HT1080 (cell line): ENCODE measurements at places on chromosomes 2 and 18. TPM values are rescaled to one million over a fixed set of nuclear protein-coding genes. Genes with fewer than 3 reads are reported as not detected.

DNA sequence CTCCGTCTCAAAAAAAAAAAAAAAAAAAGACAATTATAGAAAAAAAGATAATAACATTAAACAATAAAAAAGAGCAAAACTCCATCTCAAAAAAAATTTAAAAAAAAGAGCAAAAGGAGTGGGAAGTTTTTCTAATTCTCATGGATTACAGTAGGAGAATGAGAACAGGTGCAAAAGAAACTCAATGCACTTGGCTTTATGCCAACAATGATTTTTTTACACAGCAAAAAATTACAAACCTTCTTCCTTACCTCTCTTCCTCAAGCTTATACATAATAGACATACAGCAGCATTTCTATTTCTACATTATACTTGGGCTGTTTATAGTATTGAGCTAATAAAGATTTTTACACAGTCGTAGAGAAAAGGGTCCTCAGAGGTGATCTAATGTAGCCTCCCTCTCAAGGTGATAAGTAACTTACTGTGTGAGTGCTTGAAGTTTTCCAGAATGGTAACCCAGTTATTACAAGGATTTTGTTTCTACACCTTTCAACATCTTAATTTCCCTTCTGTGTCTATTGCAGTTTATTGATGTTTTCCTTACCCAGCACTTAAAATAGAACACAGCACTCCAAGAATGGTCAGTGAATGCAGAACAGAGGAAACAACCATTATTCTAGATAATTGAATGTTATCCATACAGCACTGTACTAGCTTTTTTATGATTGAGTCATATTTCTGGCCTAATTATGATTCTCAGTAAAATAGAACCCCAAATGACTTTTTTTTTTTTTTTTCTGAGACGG lies 34.9 kb upstream of the RNF138 start:
- no peak for DNase-seq

CIDEA gene
- not detected in 2 replicates for total RNA-seq

BOLL gene
- total RNA-seq, result not detected in 2 replicates

GRCh38 chr2:208607694-208608093 lies 201.1 kb downstream of the PTH2R start:
- no peak for DNase-seq

CHRND gene
- not detected in 2 replicates for total RNA-seq

DNA sequence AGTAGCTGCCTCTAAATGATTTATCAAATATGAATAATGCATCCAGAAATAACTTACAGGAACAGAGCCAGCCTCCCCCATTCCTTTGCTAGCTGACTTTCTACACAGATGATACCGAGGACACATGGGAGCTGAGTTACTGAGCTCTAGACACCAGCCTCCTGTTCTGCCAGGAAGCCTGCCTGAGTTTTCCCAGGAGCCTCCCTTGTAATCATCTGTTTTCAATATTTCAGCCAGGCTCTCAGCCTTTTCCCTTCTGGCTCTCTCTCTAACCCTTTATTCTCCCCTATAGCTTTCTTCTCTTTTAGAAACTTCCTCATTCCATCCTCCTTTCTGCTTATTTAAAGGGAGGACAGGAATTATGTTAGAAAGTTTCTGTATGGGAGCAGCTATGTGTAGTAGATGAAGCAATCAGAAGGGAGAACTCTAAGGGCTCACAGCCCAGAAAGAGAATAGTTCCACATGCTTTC lies 911.6 kb downstream of the TDRD15 start:
- DNase-seq, result no peak

GRCh38 chr2:128444816-128445522 lies 126.3 kb upstream of the HS6ST1 start:
- DNase-seq, result no peak

DNA sequence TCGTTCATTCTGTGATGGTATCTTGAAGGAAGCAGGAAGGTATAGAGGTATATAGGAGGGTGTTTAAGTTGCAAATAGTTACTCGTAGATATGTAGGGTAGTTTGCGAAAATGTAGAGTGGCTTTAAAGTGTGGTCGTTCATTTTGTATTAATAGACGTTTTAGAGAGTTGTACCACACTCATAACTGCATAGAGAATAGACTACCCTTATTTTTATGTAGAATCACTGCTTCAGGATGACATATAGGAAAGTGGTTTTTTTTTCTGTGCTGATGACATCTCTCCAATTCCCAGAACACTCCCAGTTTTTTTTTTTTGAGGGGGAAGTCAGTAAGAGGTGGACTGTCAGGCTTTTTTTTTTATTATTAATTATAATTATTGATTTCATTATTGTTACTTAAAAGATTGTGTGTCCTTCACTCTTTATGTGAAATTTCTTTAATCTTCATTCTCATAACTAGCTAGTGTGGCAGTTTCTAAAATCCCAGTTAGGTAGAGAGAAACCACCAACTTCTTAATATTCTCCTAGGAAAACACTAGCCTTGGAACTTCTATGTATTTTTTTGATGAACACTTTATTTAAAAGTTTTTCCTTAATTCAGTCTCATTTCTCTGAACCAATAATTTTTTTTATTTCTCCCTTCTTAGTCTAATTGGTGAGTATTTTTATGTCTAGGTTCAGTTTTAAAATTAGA lies 1.5 kb downstream of the ACTR3 start:
- no peak for DNase-seq

- DNase-seq, result no peak
These were observed 46.3 kb downstream of the RAD51AP2 start for GRCh38 chr2:17471979-17472378.

- DNase-seq, result no peak
These were observed 229.2 kb downstream of the SEPTIN10 start for GRCh38 chr2:109384308-109385271.

DNA sequence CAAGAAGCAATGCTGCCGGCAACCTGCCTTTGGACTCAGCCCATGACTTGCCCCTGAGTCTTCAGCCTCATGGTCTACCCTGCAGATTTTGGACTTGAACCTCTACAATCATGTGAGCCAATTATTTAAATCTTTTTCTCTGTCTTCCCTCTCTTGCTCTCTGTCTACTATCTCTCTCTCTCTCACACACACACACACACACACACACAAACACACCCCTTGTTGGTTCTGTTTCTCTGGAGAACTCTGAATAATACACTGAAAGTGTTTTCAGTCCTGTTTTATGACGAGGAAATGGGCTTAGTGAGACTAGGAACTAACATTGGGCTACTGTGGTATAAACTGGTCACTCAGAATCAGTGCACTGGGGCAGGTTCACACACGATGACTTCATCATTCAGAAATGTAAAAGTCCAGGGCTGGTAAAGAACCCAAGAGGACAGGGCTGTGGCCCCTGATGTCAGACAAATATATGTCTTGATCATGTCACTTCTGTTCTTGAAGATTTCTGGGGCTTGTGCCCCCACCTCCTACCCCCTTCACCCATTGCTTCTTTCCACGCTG lies 266.1 kb upstream of the SIX2 start:
- peak; percentile 78 for DNase-seq

GRCh38 chr2:70356941-70357683 lies 55.2 kb upstream of the FAM136A start:
- DNase-seq, result no peak

DNA sequence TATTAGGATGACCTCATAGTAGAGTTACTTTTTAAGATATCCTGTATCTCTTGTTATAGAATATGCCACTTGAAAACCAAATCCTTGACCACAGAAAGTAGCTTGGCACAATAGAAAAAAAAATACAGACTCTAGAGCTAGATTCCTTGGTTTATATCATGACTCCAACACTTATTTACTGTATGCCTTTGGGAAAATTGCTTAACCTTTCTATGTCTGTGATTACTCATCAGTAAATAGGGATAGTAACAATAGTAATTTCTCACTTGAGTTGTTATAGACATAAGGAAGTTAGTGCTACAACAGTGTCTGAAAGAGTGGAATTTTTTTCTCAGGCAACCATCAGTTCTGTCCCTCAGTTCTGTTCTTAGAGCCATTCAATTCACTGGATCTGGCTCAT lies 193.8 kb downstream of the GULP1 start:
- DNase-seq, result no peak

DNA sequence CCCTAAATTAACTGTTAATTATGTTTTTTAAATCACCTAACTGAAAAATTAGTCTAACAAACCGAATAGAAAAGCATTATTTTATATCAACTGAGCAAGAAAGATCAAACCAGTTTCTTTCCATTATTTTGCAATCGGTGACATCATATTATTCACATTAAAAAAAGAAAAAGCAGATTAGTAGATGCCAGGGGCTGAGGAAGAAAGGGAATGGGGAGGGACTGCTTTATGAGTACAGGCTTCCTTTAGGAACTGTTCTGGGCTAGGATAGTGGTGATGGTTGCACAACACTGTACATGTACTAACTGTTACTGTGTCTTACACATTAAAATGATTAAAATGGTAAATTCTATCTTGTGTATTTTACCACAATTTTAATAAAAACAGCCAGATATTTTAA lies 59.3 kb downstream of the COBLL1 start:
- DNase-seq, result no peak

CCDC141 gene
- not detected in 2 replicates for total RNA-seq

FSHR gene
- not detected in 2 replicates for total RNA-seq

DNA sequence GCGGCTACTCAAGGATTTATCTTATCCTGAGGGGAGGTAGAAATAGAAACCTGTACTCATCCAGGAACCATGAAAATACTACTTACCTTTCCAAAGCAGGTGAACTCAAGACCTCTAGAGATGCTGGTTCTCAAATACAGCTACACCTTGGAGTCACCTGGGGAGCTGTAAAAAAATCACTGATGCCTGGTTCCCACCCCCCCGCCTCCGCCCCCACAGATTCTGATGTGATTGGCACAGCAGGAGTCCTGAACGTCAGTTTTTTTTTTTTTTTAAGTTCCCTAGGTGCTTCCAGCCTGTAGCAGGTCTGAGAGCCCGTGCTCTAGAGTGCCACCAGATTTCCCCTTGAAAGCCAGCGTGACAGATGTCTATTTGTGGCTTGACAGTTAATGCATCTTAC lies 113.6 kb downstream of the MRO start:
- DNase-seq, result no peak

CFC1 gene
- total RNA-seq, result not detected in 2 replicates

- no peak for DNase-seq
These were observed 146.6 kb downstream of the VAPA start for GRCh38 chr18:10060469-10060782.

SMAD7 gene
- 17.8 and 19.6 TPM in 2 replicates for total RNA-seq

GRCh38 chr2:79369127-79369526 lies 143.7 kb upstream of the CTNNA2 start:
- DNase-seq, result no peak

GRCh38 chr2:32553829-32554432 lies 73.9 kb upstream of the TTC27 start:
- DNase-seq, result peak; percentile 14

NEB gene
- total RNA-seq, result 0.02 and 0.23 TPM in 2 replicates

DNA sequence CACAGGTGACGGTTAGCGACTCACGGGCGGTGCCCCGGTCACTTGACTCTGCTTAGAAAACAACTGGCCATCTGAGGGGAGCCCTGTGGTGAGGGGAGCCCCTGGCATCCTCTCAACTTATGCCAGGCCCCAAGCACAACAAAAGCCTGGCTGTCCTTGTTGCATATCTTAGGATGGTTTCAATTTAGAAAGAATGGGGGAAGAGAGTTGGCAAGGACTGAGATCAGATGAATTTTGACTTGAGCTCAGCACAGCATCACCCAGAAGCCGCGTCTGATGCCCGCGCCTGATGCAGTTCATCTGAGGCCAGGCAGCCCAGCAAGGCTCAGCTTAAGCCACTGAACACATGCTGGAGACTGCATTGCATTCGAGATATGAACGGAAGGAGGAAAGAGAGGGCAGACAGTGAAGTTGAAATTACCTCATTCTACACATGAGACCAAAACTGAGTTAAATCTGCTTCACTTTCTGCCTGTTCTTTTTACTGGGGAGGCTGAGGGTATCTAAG lies 36.8 kb downstream of the MYT1L start:
- no peak for DNase-seq

GPR155 gene
- 0.90 and 3.5 TPM in 2 replicates for total RNA-seq

DNA sequence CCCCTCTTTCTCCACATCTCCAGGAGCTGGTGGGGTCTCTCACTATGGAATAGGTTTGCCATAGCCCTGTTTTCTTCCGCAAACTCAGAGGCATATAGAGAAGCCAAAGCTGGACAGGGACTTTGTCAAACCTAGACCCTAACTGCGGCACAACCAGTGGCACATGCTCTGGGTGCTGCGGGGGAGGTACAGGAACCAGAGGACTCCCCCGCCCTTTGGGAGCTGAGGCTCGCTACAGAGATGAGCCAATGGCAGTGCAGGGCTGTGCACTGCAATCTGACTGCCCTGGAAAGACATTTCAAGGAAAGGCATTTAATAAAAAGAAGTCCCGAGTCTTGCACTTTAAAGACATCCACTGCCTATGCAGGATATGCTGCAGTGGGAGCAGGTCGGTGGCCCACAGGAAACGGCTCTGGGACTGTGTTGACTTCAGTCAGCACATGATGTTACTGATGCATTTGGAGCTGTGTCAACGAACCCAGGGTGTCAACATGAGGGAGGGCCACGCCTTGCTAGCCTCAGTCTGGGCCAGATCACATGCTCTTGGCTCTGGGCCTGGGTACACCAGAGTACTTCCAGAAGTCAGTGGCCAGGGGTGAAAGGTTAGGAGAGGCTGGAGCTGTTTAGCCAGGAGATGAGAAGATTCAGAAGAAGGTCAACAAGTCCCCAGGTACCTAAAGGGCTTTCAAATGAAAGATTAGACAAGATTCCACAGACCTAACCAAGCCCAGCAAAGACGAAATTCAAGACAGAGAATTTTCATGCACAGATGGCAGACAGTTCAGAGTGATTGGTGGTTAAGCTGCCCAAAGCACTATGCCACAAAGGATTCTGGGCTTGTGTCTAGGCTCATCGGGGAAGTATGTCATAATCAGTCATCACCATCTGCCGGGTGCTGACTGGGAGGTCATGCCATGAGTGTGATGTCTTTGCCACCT lies 8.2 kb downstream of the SLC35F6 start:
- peak; percentile 50 for DNase-seq

DNA sequence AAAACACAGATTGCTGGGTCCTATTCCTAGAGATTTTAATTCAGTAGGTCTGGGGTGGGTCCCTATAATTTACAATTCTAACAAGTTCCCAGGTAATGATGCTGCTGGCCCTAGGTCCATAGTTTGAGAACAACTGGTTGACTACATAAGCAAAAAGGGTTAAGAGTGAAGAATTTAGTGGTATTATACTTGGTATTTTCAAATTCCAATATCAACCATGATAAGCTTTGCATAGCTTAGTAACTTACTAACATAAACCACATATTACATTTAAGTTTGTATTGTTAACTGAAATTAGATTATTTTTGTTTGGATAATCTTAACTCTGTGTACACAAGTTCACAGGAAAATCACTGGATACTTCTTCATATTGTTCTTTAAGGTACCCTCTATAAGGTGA lies 862.9 kb upstream of the ACVR2A start:
- no peak for DNase-seq

- DNase-seq, result no peak
These were observed 328 bp upstream of the PASK start for GRCh38 chr2:241149675-241149924.

DNA sequence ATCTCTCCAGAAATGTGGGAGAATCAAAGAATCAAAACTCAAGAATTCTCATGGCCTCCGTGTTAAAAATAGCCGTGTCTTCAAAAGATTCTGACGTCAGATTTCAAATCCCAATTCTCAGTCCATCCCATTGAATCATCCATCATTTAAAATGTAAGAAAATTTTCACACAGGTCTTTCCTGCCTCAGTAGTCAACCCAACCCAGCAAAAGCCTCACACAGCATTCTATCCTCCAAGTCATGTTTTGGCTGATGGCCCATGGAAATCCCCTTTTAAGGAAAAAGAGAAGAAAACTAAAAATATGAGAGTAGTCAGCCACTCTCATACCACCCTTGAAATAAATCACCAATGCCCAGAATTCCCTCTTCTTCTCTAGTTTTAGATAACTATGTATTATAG lies 211.8 kb downstream of the C1D start:
- no peak for DNase-seq

ABHD1 gene
- total RNA-seq, result not detected in 2 replicates

- DNase-seq, result no peak
These were observed 110.6 kb upstream of the DLX2 start for GRCh38 chr2:172213116-172213860.
